ENCODE measurements at places on chromosomes 6 and 20. TPM values are rescaled to one million over a fixed set of nuclear protein-coding genes. Genes with fewer than 3 reads are reported as not detected.

The MOXD1 gene
- 0.69 TPM for polyA plus RNA-seq

The SLC24A3 gene
- 0.86 TPM for polyA plus RNA-seq

The AIF1 gene
- 6.7 TPM for polyA plus RNA-seq

The HCRTR2 gene
- polyA plus RNA-seq: not detected

The GSTA2 gene
- not detected for polyA plus RNA-seq

The ARFGEF3 gene
- 0.58 TPM for polyA plus RNA-seq

The KCNQ5 gene
- not detected for polyA plus RNA-seq

The ERVFRD-1 gene
- polyA plus RNA-seq: 0.08 TPM

Data from heart left ventricle (tissue), 16 donors.